H1 (cell line): ENCODE measurements at places on chromosomes 1 and 21.

DNA sequence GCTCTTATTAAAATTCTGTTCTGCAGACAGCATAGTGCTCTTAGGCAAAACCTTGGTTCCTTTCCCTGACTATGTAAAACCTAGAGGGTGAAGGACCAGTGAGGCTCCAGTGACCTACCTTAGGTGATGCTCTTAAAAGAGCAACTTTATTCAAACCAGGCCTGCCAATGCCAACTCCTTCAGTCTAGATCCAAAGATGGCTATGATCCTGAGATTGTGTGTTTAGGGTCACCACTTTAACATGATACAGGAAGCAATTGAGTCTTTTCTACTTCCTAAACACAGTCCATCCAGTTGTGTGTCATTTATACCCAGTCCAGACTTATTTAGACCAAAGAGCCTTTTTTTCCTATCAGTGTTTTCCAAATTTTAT, 10.8 kb downstream of the MCL1 start:
- DNase-seq, result no peak

DNA sequence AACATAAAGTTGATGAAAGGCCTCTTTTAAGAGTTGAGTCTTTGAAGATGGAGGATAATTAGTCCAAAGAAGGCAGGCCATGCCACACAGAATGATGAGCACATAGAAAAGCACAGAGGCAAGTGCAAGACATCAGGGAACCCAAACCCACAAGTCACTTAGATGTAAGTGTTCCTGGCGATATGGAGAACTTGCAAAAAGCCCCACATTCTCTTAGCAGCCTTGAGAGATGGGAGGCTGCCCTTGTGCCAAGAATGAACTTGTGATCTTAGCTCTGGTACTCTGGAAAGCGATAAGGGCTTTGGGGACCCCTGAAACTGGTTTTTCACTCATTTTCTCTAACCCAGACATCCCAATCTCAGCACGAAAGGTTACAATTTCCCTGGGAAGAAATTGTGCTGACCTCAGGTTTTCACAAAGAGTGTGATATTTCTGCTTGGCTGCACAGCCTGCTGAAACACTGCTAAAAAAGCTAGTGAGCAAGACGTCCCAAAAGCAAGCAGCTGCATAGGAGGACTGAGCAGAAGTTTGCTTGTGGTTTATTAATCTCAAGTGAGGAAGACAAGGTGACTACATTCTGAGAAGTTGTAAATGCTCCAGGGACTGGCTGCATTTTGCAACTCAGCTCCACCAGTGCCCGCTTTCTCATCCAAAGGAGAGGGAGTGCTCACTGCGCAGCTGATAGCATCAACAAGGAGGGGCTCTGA, 496.9 kb upstream of the CAMK1G start:
- no peak for DNase-seq

DNA sequence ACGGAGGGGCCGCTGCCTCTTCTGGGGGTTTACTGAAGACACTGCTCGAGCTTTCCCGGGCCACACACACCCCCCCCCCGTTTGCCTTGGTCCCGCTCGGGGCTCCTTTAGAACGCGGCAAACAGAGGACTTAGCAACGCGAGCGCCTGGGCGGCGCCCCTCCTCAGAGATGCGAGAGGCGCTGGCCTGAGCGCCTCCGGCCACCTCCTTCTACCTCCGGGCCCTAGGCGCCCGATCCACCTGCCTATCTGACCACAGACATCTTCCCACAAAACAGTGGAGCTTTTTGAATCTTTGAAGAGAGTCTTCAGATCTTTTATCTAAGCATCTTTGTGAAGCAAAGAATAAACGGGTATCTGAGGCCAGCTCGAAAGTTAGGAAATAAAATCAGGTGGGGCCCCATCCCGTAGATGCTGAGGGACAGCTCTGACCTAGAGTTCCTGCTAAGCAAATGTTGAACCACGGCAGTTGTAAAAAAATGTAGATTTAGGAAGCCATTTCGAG, 436 bp upstream of the TTLL7 start:
- DNase-seq, result peak; percentile 44

- DNase-seq, result no peak
Measured at GRCh38 chr1:210117681-210118170, 114.9 kb upstream of the SERTAD4 start.

- DNase-seq, result no peak
Measured at GRCh38 chr1:209370241-209370995, 213.1 kb upstream of the CAMK1G start.

DNA sequence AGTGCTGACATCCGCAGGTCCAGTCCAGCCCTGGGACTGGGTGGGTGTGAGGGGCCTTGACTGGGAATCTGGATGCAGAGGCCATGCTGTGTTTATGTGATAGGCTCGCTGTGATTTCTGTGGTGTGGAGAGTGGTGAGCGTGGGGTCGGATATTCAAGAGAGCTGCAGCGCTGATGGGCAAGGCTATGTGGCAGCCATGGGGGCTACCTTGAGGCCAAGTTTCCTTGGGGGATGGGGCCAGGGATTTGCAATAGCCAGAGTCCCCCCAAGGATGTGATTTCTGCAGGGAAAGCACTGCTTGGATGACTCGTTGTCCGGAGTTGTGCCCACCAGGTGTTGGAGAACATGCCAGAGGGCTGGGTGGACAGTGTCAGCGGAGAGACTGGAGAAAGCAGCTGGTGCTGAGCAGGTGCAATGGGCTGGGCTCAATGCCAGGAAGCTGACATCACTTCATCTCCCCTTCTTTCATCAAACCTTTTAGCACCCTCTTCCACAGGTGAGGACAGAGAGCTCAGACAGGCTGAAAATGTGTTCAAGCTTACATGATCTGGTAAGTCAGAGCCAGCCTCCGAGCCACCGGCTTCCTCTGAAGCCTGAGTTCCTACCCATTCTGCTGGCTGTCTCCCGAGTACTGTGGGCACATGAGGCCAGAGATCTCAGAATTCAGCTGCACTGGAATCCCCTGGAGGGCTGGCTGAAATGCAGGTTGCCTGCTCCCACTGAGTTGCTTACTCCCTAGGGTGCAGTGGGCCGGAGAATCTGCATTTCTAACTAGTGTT, 132.9 kb downstream of the RHOU start:
- DNase-seq, result no peak

GRCh38 chr1:156097499-156098178, 15.4 kb upstream of the MEX3A start:
- no peak for DNase-seq

GRCh38 chr1:242890192-242890741, 364.8 kb downstream of the CEP170 start:
- DNase-seq, result peak; percentile 51

DNA sequence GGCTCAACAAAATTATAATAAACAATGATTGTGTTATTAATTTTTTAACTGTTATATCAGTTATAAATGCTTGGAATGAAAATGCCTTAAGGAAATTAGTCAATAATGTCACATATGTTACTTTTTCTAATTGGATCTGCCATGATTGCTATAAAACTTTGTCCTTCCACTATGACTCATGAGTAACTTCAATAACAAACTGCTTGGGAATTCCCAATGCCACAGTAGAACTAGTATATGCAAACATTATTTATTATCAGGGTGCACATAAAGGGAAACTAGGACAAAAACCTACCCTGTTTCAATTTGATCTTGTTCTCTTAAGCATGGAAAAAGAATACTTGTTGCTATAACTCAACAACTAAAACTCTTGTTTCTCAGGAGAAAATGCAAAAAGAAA, 59.1 kb upstream of the PDC start:
- no peak for DNase-seq

DNA sequence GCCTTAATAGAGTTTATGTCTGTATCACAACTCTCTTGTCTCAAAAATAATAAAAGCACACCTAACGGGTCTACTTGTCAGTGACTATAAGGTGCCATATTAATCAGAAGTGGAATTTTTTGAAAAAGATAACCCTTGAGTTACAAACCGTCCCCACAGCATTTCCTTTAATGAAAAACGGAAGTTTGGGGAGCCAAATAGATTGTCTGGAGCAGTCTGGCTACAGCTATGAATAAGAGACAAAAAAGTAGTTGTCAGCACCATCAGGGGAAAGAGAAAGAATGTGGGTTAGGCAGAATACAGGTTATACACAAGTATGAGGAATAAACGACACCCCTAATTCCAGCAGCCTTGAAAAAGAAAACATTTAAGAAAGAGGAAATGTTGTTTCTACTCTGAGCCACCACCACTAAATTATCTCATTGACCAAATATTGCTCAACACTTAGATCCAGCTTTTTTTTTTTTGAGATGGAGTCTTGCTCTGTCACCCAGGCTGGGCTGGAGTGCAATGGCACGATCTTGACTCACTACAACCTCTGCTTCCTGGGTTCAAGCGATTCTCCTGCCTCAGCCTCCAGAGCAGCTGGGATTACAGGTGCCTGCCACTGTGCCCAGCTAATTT, 29.4 kb upstream of the USP24 start:
- DNase-seq, result no peak

DNA sequence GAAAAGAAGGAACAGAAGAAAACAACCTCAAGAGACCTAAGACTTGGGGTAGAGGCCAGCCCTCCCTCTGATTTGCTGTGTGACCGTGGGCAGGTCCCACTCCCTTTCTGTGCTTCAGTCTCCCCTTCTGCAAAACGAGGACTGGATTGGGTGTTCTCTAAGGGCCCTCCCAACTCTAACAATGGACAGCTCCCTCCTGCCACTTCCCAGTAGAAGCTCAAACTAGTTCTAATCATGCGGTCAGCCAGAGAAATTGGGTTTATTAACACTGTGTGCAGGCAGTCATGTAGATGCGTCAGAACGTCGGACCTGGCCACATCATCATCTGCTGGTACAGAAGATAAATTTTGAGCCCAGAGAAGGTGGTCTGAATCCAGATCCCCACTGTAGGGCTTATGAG, 1.6 kb upstream of the PADI4 start:
- no peak for DNase-seq

- no peak for DNase-seq
Measured at GRCh38 chr1:40313329-40313957, 3.6 kb downstream of the COL9A2 start.

GRCh38 chr1:208178091-208178529, 66.1 kb downstream of the PLXNA2 start:
- no peak for DNase-seq

DNA sequence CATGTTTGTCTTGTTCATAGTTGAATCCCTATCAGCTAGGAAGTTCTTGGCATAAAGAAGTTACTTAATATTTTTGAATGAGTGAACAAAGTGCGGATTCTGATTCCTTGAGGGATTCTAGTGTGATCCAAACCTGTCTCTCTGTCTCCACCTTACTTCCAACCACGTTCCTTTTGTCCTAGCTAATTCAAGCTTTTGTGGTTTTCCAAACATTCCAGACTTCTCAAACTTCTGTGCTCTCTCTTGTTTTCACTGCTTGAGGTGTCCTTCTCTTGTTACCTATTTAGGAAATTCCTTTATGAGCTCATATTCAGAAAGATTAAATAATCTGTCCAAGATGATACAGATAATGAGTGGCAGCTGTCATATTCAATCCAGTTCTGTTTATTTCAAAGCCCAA, 353.2 kb downstream of the PTBP2 start:
- no peak for DNase-seq

DNA sequence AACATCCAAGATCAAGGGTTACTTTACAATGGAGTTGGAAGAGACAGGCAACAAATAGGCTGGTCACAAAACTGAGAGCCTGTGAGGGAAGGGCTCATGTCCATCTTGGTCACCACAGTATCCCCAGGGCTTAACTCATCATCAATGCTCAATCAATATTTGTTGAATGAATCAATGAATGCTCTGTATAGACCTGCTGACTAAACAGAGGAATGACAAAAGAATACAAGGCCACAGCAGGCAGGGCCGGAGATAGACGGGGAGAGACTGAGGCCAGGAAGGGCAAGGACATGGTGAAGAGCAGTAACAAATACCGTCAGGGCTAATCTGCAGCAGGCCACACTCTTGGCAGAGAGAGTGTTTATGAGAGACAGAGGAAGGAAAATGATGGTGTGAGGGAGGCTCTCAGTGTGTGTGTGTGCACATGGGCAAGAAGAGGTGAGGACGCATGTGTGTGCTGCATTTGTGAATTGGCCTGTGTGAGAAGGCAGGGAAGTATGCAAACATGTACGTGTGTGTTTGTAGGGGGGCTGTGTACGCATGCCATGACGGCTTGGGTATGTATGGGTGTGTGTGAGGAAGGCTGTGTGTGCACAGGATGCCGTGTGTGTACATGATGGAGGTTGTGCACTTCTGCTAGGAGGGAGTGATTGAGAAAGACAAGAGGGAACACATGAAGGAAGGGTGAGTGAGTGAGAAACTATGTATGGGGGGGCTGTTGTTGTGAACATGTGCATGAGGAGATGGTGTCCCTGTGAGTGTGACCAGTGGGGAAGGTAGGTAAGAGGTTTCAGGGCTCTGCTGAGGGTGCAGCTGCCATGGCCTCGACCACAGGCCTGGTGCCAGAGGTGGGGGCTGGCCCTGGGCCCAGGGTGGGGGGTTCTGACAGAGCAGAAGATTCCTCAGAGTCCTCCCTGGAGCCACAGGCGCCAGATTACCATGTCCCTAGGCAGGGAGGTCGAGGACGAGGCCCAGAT, 15.4 kb downstream of the AHDC1 start:
- DNase-seq, result no peak

DNA sequence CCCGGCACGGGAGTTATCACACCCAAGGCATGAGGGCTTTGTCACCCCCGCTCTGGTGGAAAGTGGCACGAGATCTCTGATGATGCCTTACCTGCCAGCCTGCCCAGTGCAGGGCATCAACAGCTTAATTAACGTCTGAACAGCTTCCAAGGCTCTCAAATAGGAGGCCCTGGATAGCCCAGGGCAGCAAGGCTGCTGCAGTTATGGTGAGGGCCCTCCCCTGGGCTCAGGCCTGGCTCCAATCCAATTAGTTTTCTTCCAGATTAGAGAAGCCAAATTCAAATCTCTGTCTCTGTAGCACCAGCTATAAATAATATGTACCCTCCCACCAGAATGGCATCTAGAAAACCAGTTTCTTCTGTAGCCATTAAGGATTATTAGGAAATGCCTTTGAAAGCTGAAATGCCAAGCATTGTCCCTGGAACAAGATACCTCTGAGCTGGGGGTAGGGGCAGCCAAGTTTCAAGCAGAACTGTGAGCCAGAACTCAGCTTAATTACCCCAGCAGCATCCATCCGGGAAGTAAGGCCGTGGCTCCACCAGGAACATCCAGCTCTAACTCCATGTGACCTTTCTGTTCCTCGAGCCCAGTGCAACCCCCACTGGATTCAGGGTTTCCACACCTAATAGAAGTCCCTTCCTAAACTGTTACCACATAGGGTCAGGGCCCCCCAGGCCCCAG, 12.5 kb downstream of the QSOX1 start:
- no peak for DNase-seq

- no peak for DNase-seq
Measured at GRCh38 chr1:11940260-11940921, 5.9 kb downstream of the PLOD1 start.
